ENCODE measurements at places on chromosomes 12 and 14.

DNA sequence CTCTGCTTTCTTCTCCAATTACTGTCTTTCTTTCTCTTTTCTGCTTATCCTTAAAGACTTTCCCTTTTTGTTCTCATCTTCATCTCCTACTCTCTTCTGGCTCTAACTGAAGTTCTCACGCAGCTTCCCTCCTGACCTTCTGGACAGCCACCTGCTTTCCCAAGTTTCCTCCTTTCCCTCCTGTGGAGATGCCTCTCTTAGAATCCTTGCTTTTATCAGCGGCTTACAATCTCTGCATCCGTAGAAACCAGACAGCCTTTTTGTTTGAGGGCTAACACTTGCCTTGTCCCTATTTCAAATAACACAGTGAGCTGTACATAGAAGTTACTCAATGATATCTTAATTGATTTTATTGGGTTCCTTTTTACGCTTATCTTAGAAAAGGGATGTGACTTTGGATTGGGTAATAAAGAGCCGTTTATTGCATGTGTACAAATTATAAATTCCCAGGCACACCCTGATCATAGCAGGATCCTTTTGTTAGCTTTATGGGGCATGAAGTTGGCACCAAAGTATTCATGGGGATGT lies 2.1 kb upstream of the LGALS3 start:
- DNase-seq, result no peak

DNA sequence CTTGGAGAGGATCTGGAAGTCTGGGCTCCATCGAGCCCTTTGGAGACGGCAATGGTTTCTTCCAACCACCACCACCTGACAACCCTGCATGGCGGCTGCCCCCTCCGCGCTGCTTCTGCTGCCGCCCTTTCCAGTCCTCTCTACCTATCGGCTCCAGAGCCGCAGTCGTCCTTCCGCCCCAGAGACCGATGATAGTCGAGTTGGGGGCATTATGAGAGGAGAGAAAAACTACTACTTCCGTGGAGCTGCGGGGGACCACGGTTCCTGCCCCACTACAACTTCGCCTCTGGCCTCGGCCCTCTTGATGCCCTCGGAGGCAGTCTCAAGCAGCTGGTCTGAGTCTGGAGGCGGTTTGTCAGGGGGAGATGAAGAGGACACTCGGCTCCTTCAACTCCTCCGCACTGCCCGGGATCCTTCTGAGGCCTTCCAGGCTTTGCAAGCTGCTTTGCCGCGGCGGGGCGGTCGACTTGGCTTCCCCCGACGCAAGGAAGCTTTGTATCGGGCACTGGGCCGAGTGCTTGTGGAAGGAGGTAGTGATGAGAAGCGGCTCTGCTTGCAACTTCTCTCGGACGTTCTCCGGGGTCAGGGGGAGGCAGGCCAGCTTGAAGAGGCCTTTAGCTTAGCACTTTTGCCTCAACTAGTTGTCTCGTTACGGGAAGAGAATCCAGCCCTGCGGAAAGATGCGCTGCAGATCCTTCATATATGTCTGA lies 499 bp downstream of the TOGARAM1 start:
- DNase-seq, result no peak

- no peak for DNase-seq
These were observed 44.6 kb upstream of the ISM2 start for GRCh38 chr14:77543240-77543551.

GRCh38 chr14:37051153-37051552 lies 121.3 kb downstream of the SLC25A21 start:
- no peak for DNase-seq

DNA sequence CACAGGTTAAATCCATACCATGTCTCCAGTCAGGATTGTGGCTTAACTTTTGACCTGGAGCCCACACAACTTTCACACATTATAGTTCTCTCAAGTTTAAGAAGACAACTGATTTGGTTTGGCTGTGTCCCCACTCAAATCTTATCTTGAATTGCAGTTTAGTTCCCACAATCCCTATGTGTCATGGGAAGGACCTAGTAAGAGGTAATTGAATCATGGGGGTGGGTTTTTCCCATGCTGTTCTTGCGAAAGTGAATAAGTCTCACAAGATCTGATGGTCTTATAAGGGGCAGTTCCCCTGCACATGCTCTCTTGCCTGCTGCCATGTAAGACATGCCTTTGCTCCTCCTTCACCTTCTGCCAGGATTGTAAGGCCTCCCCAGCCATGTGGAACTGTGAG lies 38.2 kb upstream of the PARP11 start:
- no peak for DNase-seq

- no peak for DNase-seq
These were observed 21.2 kb downstream of the TBX5 start for GRCh38 chr12:114384739-114385138.
